Kasumi-1 (cell line): ENCODE measurements at places on chromosomes 1 and 21.
A peak's percentile ranks its signal among the peaks of the same experiment; 100 is the strongest.

DNA sequence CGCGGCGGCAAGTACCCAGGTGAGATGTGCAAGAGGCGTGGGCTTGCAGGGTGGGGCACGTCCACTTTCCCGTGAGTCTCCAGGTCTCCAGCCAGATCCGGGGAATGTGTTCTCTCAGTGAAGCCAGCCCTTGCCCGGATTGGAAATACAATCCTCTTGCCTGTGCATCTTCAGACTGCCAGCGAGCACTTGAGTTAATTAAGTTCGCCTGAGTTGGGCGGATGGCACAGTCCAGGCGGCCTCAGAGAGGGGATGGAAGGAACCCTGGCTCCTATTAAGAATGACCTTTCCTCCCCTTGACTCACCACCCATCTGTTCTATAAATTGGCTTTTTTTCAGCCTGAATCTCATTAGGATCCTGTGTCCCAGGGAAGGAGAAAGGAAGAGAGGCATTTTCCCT is 33.3 kb upstream of the CNTN2 start:
- DNase-seq: no peak

DNA sequence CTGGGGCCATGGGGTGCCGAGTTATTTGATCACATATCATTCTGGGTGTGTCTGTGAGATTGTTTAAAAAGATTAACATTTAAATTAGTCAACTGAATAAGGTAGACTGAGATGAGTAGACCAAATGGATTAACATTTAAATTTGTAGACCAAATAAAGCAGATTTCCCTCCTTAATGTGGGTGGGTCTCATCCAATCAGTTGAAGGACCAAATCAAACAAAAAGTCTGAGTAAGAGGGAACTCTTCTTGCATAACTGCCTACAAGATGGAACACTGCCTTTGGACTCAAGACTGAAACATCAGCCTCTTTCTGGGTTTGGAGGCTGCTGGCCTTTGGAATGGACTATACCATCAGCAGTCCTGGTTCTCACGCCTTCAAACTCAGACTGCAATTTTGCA is 17.0 kb upstream of the SNX7 start:
- no peak for DNase-seq

GRCh38 chr1:89980605-89981004 is 14.3 kb upstream of the ZNF326 start:
- no peak for DNase-seq

DNA sequence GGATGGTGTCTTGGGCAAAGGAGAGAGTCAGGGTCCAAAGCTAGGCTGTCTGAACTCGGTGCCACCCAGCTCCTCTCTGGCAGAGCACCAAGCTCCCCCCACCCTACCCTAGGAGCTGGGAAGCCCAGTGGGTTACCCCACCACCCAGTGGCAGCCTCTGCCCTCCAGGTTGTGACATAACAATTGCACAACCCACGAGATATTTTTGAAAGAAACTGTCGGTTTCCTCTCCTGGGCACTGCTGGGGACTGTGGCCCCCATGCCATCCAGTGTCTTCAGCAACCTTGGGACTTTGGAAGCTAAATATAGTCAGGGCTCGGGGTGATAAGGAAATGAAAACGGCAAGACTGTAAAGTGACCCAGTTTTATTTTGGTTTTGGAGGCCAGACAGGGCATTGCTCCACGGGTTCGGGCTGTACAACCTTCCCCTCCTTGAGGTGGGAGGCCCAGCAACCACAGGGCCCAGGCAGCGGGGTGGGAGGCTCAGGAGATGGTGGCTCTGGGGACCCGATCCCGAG is 1.4 kb downstream of the CITED4 start:
- DNase-seq: peak; percentile 42

DNA sequence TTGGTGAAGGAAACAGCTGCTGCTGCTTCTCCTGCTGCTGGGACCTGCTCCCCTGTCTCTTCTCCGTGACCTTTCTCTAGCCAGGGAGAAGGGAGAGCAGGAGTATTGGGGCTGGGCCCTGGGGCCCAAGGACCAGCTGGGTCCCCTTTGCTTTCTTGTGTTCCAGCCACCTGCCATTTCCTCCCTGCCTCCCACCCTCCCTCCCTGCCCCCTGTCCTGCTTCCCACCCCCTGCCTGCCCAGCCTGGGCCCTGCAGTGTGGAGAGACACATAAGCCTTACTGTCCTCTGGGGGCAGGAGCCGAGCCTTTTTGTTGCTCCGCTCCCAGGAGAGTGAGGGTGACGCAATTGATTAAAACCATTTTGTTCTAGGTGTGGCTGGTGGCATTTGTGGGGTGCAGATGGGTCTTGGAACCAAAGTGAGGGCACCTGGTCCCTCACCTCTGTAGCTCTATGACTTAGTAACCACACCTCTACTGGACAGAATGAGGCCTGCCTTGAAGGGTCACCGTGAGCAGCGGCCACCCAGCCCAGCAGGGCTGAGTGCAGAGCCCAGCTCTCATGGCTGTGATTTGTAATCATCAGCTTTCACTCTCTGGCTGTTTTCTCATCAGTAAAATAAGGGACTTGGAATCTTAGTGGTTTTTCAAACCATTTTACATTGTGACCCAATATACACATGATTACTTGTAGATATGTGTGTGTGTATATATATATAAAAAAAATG is 13.9 kb upstream of the TMEM222 start:
- DNase-seq: no peak

GRCh38 chr1:29180497-29181412 is 945 bp downstream of the SRSF4 start:
- DNase-seq: peak; percentile 55

GRCh38 chr1:193590102-193590501 is 403.7 kb upstream of the B3GALT2 start:
- no peak for DNase-seq

DNA sequence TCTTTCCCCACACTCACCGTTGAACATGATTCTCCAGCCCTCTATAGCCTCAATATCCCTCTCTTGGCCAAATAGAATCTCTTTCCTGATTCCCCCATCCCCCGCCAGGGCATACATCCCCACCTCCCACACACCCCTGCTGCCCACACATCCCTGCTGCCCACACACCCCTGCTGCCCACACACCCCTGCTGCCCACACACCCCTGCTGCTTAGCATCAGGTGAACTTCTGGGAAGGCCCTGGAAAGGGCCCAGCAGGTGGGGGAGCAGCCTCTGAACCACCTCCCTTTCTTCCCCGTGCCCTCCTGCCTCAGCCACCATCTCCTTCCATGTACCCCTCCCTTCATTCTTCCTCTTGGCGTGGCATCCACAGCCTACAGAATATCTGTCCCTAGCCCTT is 15.9 kb upstream of the IFNLR1 start:
- DNase-seq: no peak
